Activated naive CD8-positive, alpha-beta T cell treated with anti-CD3 and anti-CD28 coated beads, Interleukin-2, amount 10 ng/mL, durations not matched to agents 7 days and 5 days (primary cell): ENCODE measurements at places on chromosomes 6 and 20. TPM values are rescaled to one million over a fixed set of nuclear protein-coding genes. Genes with fewer than 3 reads are reported as not detected.

PDE7B gene
- 0.42 TPM for total RNA-seq

RAET1E gene
- total RNA-seq: not detected

ACTL10 gene
- total RNA-seq: 4.9 TPM

OOEP gene
- total RNA-seq: 1.4 TPM

NHLRC1 gene
- 0.99 TPM for total RNA-seq
